ENCODE measurements at places on chromosomes 2 and 18. TPM values are rescaled to one million over a fixed set of nuclear protein-coding genes. Genes with fewer than 3 reads are reported as not detected.

- DNase-seq = peak; percentile 7
Observed at GRCh38 chr2:241180495-241180894, 8.0 kb upstream of the ANO7 start.

The CFC1 gene
- not detected for total RNA-seq

The ASB18 gene
- not detected for total RNA-seq

- no peak for DNase-seq
Observed at GRCh38 chr2:30110773-30111172, 36.0 kb upstream of the YPEL5 start.

DNA sequence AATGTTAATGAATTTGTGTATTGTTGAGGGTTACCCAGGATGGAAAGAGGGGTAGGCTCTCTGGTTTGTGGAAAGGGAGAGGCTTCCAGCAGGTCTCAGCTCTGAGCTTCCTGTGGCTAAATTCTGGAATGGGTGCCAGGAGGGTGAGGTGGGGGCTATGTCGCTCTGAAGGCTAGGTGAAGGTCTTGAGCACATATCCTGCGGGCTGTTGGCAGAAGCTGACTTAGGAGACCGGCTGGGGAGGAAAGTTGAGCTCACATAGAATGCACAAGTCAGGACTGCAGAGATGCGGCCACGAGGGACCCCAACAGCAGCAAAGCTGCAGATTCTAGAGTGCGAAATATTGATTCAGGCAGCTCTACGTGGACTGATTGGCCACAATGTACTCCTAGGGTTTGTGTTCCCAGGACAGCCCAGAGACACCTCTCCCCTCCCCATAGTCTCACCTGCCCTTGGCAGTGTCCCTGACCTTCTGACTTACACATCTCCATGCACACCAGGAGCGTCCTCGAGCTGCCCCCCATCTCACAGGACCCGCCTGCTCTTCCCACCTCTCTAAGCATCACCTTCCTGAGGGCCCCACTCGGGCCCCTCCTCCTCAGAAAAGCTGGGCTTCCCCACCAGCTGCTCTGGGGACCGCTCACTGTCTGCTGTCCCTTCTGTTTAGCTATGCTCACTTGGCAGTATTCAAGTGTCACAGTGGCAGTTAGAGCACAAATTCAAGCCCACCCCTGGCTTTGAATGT, 72.6 kb downstream of the ALK start:
- no peak for DNase-seq

The SERPINB4 gene
- not detected for total RNA-seq

DNA sequence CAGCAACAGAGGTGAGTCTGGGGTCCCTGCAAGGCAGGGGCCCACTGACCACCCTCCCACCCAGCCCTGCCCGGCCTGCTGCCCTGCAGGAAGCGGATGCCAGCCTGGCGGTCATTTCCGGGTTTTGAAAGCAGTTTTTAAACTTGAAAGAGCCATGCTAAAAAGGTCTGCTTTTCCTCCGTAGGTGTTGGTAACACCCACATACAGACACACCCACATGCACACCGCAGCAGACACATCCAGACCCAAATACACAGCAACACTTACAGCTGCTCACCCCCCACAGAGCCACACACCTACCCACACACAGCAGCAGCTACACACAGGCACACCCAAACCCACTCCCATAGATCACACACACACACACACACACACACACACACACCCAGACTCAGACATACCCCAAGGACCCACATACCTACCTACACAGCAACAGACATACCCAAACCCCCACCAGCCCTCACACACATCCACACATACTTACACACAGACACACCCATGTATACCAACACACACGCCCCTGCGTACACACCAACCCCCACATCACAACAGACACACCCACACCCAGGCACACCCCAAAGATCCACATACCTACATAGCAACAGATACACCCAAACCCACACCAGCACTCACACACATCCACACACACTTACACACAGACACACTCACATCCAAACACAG, 7.6 kb downstream of the ZFP36L2 start:
- DNase-seq = no peak

- no peak for DNase-seq
Observed at GRCh38 chr2:189147361-189147760, 32.2 kb downstream of the COL5A2 start.

The ZNF407 gene
- 3.8 TPM for total RNA-seq

All from G401 (cell line).